Tongue (tissue), 3 donors: ENCODE measurements at places on chromosomes 16 and 17. TPM values are rescaled to one million over a fixed set of nuclear protein-coding genes. Genes with fewer than 3 reads are reported as not detected.

Gene PRRT2
- 3.0 TPM for total RNA-seq

Gene RCVRN
- not detected for total RNA-seq

Gene HS3ST6
- total RNA-seq, result 1.5 TPM

Gene DBF4B
- 5.3 TPM for total RNA-seq

Gene QRICH2
- total RNA-seq, result 2.1 TPM

Gene HNF1B
- total RNA-seq, result not detected

Gene COG4
- total RNA-seq, result 38.7 TPM

DNA sequence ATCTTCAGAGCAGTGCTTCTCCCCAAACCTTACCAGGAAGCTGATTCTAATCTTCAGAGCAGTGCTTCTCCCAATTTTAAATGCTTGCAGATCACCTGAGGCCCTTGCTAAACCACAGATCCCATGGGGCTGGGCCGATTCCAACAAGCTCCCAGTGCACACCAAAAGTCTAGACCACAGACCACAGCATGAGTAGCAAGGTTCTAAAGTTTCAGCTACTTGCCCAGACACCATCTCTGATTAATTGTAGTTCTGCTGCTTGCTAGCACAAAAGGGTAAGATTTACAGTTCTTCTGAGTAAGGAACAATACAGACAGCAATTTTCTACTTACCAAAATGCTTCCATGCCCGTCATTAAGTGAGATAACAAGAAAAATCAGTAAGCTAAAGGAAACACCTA is 12.2 kb downstream of the CLEC3A start:
- no peak for DNase-seq

- DNase-seq, result no peak
These were observed 50.4 kb downstream of the SLFN5 start for GRCh38 chr17:35293151-35293847.

DNA sequence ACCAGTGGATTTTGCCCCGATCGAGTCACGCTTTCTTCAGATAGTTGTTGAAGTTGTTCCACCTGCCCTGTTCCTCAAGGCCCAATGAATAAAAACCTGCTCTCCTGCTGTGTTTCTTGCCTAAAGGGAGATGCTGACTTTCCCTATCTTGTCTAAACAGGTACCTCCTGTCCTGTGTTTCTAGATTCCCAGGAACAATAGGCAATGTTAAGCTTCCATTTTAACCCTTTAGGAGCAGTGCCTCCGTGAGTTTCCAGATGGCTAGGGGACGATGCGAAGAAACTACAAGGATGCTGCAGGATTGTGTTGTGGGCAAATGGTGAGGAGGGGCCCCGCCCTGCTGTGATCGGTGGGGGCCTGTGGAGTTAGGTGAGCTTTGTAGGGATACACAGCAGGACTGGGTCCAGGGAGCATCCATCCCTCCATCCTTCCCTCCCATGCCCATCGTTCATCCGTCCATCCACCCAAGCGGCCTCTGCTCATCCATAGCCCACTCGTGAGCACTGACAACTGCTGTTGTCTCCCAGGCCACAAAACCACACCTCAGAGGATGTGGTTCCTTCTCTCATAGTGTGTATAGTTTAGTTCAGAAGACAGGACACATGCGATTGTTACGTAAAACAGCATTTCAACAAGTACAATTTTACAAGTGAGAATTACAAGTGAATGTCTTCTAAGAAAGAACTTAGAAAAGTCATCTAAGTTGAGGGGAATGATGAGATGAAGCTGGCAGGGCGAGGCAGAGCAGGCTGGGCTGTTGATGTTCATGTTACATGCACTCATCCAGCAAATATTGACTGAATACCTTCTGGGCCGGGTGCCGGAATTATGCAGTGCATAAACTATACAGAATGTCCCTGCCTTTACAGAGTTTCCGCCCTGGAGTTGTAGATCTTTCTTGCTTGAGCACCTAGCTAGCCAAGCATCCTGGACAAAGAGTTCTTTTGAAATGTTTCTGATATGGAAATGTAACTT is 5.2 kb downstream of the ARSG start:
- peak; percentile 19 for DNase-seq

GRCh38 chr17:69630056-69630635 is 215.6 kb downstream of the MAP2K6 start:
- DNase-seq, result no peak

DNA sequence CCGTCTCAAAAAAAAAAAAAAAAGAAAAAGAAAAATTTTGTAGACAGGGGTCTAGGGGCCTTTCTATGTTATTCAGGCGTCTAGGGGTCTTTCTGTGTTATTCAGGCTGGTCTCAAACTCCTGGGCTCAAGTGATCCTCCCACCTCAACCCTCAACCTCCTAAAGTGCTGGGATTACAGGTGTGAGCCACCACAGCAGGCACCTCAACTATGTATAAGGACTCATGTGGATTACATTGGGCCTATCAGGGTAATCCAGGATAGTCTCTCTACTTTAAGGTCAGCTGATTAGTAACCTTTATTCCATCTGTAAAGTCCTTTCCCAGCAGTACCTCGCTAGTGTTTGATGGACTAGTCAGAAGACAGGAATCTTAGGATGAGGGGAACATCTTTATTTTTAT is 22.4 kb downstream of the TADA2A start:
- no peak for DNase-seq

DNA sequence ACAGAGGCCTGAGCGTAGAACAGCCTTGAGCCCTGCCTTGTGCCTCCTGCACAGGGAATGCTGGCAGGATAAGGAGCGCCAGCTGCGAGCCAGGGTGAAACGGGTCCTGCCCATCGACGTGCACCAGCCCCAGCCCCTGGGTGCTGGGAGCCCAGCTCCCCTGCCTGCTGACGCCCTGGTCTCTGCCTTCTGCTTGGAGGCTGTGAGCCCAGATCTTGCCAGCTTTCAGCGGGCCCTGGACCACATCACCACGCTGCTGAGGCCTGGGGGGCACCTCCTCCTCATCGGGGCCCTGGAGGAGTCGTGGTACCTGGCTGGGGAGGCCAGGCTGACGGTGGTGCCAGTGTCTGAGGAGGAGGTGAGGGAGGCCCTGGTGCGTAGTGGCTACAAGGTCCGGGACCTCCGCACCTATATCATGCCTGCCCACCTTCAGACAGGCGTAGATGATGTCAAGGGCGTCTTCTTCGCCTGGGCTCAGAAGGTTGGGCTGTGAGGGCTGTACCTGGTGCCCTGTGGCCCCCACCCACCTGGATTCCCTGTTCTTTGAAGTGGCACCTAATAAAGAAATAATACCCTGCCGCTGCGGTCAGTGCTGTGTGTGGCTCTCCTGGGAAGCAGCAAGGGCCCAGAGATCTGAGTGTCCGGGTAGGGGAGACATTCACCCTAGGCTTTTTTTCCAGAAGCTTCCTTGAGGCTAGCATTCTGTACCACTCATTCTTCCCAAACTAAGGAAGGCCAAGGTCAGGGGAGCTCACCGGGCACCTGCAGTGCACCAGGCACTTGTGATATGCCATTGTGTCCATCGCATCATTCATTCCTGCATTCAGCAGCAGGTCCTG is 1.9 kb downstream of the PNMT start:
- DNase-seq, result no peak

DNA sequence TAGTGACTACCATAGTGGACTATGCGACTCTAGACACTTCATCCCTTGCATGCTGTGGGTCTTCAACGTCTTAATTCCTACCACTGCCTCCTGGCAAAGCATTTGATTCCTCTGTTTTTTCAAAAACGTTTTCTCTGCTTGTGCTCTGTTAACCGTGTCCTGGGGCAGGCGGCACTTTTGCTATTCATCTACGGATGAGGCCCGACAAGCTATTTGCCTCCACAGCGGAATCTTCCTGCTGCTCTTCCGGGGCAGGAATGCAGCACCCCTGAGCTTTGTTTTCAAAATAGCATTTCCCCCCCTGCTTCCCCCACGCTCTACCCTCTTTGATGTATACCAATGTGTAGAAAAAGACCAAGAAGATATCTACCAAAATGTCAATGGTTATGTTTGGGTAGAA is 39.8 kb upstream of the METTL16 start:
- no peak for DNase-seq

- DNase-seq, result no peak
These were observed 15.8 kb upstream of the CAVIN1 start for GRCh38 chr17:42438600-42439567.

DNA sequence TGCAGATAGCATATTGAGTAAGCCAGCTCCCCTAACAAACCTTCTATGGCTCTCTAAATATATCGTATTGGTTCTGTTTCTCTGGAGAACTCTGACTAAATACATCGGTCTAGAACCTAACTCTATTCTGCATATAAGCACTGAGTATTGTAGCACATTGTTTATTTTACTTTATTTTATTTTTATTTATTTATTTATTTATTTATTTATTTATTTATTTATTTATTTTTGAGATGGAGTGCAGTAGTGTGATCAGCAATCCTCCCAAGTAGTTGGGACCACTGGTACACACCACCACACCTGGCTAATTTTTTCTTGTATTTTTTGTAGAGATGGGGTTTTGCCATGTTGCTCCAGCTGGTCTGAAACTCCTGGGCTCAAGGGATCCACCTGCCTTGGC is 28.9 kb upstream of the HELZ start:
- DNase-seq, result no peak

- peak; percentile 32 for DNase-seq
These were observed 102.0 kb downstream of the GRIN2A start for GRCh38 chr16:10080051-10080772.

DNA sequence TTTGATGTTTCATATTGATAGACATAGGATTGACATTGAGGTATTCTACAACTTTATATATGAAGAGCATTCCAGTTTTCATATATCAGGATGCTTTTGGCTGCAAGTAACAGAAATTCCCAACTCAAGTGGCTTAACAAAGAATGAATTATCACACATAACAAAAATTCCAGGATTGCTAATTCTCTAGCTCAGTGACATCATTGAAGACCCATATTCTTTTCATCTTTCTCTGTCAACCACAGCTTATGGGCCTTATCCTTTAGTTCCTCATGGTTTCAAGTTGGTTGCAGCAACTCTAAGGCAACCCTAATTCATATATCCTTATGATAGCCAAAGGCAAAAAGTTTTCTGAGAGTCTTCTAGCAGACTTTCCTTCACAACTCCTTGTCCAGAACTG is 91.5 kb upstream of the HAS3 start:
- no peak for DNase-seq

DNA sequence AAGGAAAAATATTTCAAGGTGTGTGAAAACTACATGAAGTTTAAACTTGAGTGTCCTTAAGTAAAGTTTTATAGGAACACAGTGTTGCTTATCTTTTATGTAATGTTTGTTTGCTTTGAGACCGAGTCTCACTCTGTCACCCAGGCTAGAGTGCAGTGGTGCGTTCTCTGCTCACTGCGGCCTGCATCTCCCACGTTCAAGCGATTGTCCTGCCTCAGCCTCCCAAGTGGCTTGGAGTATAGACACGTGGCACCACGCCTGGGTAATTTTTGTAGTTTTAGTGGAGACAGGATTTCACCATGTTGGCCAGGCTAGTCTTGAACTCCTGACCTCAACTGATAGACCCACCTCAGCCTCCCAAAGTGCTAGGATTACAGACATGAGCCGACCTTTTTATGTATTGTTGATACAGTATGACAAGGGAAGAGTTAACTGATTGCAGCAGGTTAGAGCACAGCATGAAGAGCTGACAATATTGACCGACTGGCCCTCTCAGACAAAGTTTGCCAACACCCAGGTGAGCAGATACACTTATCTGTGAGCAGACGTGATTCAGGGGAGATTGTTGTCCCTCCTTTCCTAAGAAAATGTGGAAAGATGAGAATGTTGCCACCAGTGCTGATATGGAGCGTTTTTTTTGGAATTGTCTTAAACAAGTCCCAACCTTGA is 373.7 kb downstream of the WWOX start:
- DNase-seq, result no peak

DNA sequence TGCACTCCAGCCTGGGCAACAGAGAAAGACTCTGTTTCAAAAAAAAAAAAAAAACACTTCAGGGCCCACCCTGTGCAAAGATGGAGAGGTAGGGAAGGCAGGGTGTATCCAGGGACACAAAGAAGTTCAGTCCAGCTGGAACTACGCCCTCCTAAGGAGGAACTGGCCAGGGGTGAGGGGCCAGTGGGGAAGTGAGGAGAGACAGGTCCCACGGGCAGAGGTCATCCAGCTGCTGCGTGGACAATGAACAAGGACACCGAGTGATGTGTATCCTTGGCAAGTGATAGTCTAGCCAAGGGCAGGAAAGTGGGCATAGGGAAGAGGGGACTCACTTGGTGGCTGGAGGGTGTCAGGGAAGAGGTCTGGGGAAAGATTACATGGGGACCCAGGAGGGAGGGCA is 9.4 kb upstream of the RIPOR1 start:
- DNase-seq, result no peak

GRCh38 chr16:21654466-21654865 is 2.1 kb upstream of the IGSF6 start:
- no peak for DNase-seq

DNA sequence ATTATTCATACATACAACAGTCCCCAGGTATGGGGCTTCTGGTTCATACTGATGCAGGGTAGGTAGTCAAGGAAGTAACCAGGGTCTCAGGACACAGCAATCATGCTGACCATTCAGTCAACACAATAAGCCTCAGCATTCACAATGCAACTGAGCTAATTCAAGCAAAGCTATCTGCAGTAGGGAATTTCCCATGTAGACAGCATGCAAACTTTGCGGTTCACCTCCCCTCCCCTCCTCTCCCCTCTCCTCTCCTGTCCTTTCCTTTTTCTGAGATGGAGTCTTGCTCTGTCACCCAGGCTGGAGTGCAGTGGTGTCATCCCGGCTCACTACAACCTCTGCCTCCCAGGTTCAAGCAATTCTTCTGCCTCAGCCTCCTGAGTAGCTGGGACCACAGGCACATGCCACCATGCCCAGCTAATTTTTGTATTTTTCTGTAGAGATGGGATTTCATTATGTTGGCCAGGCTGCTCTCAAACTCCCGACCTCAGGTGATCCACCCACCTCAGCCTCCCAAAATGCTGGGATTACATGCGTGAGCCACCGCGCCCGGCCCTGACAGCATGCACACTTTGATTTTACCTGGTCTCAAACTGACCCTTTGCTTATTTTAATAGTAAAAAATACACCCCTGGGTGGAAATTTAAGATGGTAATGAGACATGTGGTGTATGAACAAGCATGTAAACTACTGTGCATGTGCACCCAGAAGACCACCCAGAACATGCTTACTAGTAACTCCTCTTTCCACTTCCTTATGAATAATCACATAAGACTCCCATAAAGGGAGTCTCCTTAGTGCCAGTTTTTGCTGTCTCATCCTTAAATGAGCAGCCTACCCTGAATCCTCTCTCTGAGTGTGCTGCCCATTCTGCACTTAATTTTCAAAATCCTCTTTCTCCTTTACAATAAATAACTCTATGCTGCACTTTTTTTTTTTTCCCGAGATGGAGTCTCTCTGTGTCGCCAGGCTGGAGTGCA is 9.3 kb upstream of the RNF135 start:
- DNase-seq, result no peak
